ENCODE measurements at places on chromosomes 1 and 21.

GRCh38 chr1:2878591-2878990, 77.1 kb upstream of the TTC34 start:
- no peak for DNase-seq

GRCh38 chr1:228478912-228479711, 8.1 kb upstream of the RNF187 start:
- DNase-seq, result no peak

DNA sequence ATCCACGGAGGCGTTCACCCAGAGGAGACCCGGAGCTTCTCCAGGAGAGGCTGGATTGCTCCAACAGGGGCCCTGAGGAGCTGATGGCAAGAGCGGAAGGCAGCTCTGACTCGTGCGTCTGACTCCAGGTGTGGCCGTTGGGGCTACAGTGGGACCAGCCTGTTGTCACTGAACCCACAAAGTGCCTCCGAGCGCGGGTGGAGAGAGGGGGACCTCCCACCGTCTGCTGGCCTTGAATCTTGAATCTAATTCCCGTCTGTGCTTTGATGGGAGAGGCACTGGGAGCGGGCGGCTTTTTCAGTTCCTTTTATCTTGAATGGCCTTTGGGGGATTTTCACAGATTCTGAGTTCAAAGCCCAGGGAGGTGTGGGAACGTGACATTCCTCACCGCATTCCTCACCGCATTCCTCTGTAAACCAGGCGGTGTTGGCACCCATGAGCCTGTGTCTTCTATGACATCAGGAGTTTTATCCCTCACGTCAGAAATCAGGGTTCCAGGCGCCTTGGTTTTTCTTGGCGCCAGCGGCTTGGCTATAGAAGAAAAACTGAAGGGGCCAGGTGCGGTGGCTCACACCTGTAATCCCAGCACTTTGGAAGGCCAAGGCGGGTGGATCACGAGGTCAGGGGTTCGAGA, 39.2 kb upstream of the COL18A1 start:
- DNase-seq, result no peak

DNA sequence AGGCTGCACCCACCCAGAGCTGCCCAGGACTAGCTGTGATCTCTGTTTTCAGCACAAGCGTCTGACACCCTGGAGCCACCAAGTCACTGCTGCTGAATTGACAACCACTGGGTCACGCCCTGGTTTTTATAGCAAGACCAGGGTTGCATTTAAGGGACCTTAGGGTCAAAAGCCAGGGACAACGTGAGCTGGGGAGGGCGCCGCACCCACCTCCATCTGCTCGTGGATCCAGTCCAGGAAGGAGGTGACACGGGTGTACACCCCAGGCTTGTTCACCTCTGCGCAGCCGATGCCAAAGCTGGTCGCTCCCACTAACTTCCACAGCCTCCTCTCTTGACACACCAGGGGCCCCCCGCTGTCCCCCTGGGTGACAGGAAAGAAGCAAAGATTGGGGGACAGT, 9.2 kb upstream of the TFF1 start:
- no peak for DNase-seq

DNA sequence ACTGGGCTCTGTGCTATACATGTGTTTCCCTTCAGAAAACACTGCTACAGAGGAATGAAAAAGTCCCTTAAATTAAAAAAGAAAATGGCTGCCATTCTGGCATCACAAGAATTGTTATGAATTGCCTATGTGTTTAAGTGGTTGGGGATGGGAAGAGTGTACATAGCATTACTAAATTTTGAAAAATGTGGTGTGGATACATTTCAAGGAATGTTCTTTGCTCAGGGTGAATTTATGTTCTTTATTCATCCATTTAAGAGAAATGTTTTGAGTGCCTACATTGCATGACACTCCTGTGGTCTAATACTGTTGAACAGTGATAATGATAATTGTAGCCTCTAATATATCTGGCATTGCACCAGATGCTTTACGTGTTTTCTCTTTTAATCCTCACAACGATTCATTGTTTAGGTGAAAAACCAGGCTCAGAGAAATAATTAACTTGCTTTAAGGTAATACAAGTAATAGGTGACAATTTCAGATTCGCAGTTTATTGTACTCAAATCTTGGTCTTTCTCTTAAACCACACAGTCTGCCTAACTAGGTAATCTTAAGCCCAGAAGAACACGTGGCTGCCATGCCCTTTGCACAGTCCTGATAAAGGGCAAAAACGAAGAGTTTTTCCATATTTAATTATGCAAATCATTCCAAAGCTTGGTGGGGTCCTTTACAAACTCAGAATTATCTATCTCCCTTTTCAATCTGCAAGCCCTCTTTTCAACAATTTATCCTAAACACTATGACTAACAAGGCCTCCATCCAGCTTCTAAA, 31.5 kb downstream of the DPT start:
- no peak for DNase-seq

DNA sequence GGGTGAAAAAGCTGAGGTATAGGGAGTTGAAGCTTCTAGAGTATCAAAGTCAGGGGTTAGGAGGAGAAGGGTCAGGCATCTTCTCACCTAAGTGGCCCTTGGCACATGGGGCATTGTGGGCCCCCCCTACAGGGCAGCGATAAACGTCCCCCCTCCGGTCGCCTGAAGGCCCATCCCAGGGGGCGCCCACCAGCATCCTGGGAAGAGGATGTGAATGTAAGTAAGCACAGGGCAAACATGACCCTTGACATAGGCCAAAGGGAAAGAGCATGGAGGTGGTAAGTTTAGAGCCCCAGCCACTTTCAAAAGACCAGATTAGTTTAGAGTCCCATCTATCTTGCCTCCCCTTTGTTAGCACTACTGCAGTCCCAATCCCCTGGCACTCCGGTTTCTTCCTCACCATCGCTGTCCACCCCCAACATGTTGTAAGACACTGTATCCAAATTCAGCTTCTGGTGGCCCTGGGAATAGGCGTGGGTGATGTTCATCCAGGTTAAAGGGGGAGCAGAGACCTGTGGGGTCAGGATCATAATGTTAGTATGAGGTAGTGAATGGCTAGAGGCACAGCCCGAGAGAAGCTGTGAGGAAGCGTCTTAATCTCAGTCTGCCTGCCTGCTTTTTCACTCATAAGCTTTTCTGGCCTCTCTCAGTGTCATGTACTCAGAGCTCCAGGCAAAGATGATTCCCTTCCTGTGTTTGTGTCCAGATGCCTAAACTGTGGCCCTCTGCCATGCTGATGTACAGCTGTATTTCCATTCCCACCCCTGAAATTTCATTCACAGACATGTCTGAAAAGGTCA, 2.7 kb downstream of the ITGA10 start:
- no peak for DNase-seq

- DNase-seq, result no peak
These were observed 17.9 kb upstream of the FMOD start for GRCh38 chr1:203368624-203369451.

DNA sequence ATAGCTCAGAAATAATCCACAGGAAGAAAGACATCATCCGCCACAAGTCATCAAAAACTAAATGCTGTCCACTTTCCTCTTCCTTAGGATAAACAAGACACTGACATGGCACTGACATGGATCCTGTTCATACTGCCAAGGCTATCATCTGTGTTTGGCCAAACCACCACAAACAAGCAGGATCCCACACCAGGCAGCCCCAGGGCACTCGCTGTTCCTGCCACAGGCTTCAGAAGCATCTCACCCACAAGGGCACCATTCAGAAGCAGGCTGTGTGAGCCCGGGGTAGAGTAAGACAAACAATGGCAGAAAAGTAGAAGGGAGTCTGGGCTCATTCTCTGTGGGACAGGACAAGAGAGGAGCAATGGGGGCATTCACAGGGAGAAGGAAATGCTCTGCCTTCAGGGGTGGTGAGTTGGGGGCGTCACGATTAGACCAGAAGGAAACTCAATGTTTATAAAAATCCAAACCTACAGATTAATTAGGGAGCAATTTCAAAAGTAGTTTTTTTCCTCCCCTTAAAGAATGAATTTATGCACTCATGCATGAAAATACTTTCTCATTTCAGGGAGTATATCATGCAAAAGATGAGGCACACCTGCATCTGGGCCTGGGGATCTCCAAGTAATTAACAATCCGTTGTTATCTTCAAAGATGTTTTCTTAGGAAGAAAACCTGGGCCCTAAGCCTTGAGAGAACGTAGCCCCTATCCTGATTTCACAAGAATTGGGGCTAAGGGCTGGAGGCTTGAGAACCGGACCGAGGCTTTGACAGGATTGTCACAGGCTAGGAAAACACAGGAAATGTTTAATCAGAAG, 43.3 kb upstream of the ATP1A1 start:
- no peak for DNase-seq

GRCh38 chr1:89823679-89824292, 3.0 kb downstream of the LRRC8D start:
- no peak for DNase-seq

- DNase-seq, result no peak
These were observed 49.5 kb upstream of the DMRTB1 start for GRCh38 chr1:53409695-53410094.

GRCh38 chr1:6447818-6448748, 17.9 kb downstream of the TNFRSF25 start:
- DNase-seq, result no peak

GRCh38 chr1:73029571-73029970, 747.2 kb upstream of the NEGR1 start:
- DNase-seq, result no peak

- DNase-seq, result no peak
These were observed 15.1 kb downstream of the MCOLN3 start for GRCh38 chr1:85033221-85033620.

- no peak for DNase-seq
These were observed 26.6 kb downstream of the UBE4B start for GRCh38 chr1:10059342-10059718.

DNA sequence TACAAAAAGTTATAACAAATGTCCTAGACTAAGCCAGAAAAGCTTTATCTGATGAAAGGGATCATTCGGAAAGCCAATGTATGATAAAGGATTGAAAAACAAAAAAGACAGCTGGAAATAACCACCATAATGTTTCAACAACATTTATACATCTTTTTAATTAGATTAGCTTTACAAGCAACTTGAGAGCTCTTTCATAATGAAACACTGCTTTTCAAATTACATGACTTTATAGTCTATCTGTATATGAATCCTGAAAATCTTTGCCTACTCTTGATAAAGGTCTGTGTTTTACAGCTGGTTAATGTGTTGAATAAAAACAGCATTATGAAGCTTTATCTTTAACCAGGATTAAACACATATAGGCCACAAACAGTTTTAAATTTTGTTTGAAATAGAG, 25.5 kb downstream of the SPRTN start:
- DNase-seq, result no peak

- no peak for DNase-seq
These were observed 349.0 kb upstream of the VAMP3 start for GRCh38 chr1:7422081-7422480.

GRCh38 chr1:181503171-181503810, 20.0 kb downstream of the CACNA1E start:
- DNase-seq, result no peak

GRCh38 chr1:67788238-67788790, 45.0 kb downstream of the GNG12 start:
- no peak for DNase-seq

DNA sequence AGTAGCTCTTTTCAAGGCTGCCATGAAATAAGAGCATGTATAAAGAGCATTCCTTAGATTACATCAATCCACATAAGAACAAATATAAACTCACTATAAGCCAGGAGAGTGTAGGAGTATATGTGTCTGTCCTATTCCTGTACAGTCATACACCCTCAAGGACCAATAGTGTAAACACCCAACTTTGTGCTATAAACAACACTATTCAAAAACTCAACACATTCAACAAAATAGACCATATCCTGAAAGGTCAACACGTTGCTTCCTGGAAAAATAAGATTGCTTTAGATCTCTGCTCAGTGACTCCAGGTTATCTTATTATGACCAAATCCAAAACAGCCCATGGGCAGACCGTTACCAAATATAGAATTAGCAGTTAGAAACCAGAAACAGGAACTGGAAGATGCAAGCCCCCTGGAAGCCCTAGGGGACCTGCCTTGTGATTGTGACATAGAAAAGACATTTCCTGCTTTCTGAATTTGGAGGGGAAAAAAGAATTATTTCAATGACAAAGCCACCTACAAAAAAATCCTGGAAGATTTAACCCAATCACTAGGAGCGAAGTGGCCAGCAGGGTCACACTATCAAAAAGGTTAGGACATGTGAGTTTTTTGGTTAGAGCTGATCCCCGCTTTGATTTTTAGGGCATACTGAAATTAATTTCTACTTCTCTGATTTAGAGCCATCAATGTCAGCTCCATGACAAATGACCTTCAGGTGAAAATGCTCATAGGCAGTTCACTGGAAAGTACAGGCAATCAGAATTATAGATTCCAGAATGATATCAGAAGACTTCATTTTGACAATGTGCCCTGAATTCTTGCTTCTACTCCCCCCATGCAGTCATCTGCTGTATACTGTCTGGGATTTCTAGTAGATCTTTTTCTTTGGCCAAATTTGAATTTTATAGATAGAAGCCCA, 59.9 kb downstream of the LRRC8C start:
- no peak for DNase-seq

GRCh38 chr1:39129514-39129913, 75.0 kb upstream of the MACF1 start:
- DNase-seq, result no peak

DNA sequence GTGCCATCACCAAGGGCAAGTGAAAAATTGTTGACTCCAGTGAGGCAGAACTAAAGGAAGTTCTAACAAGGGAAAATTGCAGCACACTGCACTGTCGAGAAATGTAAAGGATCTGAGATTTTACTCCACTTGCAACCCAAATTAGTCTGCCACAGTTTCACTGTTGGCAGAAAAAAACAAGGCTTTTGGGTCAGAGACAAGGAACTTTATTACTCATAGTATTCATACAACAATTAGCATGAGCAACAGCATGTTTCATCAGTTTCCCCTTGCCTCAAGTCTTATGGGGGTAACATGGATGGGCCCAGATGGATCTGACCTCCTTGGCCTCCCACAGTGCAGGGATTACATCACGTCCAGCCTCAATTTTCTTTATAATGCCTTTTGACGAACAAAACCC, 125.3 kb downstream of the LTN1 start:
- no peak for DNase-seq

- DNase-seq, result no peak
These were observed 36.9 kb downstream of the MYOM3 start for GRCh38 chr1:24074817-24075589.

- DNase-seq, result no peak
These were observed 51.3 kb upstream of the GFI1 start for GRCh38 chr1:92538048-92538412.

- DNase-seq, result no peak
These were observed 10.6 kb upstream of the HLCS start for GRCh38 chr21:36976882-36977651.

DNA sequence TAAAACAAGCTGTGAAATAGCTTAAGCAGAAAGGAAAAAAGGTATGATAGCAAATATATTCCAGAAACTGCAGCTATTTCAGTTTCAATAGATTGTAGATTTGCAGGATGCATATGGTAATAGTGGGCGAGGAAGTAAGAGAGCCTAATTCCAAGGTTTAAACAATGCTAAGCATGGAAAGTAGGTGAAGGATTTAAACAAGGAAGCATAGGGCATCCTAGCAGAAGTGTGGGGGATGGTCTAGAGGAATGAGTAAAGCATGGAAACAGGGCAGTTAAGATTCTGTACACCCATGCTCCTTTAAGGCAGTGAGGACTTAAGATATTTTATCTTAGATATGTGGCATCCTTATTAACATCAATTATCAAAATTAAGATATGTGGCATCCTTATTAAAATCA, 2.6 kb downstream of the IVNS1ABP start:
- DNase-seq, result no peak

- no peak for DNase-seq
These were observed 28.0 kb downstream of the KIAA2013 start for GRCh38 chr1:11898086-11898785.

All from stimulated activated CD8-positive, alpha-beta memory T cell treated with anti-CD3 and anti-CD28 coated beads, Interleukin-7, amount 100 ng/mL, for 24 hours (primary cell).